Activated CD8-positive, alpha-beta memory T cell treated with anti-CD3 and anti-CD28 coated beads for 1 hour (primary cell): ENCODE measurements at places on chromosomes 2 and 18.

DNA sequence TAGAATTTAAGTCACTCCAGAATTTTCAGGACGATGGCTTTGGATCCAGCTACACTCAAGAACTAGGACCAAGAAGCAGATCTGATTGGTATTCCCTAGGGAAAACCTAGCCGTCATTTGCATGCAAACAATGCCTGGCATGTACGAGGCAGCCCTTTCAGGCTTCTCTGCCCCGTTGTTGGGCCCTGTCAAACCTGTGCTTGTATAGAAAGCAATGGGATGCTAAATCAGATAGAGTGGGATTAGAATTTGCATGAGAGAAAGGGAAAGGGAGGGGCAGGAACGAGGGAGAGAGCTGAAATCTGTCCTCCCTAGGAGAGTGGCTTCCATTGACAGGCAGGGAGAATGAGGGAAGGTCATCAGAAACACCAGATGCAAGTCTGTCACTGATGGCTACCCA, 28.6 kb downstream of the ARID5A start:
- no peak for DNase-seq

- DNase-seq = no peak
Measured at GRCh38 chr2:113282747-113283533, 4.2 kb upstream of the PAX8 start.

GRCh38 chr2:220151341-220151740, 523.9 kb downstream of the SLC4A3 start:
- no peak for DNase-seq

DNA sequence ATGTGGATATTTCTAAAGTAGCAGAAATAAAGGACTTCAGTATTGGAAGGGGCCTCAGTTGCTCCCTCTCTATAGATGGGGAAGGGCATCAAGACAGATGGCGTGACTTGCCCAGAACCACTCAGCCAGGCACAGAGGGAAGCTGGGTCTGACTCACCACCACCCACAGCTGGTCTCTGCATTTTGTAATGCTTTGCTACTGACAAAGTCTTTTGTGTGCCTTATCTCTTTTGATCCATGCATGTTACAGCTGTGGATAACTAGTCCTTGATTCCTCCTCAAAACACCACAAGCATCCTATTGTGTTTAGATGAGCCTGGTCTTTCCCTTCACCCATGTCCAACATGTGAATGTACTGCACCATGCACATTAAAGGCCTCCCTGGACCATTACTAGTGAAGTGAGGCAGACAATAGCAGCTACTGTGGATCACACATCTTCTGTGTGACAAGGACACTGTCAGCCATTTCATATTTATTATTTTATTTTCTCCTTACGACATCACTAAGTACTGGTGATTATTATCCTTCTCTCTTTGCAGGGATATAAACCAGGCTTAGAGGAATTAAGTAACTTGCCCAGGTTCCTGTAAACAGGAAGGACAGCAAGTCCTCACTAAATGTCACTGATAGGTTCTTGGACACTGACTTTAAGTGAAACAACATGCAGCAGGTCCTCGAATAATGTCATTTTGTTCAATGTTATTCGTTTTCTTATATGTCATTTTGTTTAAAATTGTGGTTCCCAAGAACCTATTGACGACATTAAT, 29.6 kb upstream of the IL37 start:
- no peak for DNase-seq

GRCh38 chr18:23302851-23303527, 150.1 kb upstream of the RIOK3 start:
- no peak for DNase-seq

DNA sequence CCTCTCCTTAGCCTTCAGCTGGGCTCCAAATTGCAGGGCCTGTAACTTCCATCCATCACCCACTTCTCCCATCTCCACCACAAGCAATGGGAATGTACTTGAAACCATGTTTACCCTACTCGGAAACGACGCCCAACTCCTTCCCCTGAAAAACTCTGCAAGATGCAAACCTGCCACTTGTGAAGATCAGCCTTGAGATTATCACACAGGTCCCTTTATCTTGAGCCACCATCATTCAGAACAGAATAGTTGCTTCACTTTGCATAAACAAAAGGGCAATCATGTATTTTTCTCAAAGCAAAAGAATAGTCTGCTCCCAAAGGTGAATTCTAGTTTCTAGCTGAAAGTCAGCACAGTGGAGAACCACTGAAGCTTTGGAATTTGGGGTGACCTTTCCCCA, 75.8 kb downstream of the TNFRSF11A start:
- DNase-seq = no peak

- no peak for DNase-seq
Measured at GRCh38 chr2:17634997-17635396, 94.5 kb downstream of the VSNL1 start.

DNA sequence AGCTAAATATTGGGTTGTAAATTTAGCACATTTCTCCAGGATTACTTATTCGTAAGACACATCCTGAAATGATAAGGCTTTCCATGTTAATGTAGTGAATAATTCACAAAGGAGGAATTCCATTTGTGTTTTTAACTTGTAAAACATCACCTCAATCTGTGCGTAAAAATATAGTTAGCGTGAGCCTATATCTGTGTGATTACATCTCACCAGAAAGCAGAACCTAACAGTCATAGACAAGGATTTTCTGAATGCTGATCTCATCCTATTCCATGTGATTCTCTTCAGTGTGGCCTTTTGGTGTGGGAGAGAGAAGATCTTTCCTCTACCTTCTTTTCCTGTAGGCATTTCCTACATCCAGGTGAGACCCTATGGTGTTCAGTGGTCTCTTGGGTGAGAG, 263.2 kb upstream of the RASGRP3 start:
- no peak for DNase-seq

DNA sequence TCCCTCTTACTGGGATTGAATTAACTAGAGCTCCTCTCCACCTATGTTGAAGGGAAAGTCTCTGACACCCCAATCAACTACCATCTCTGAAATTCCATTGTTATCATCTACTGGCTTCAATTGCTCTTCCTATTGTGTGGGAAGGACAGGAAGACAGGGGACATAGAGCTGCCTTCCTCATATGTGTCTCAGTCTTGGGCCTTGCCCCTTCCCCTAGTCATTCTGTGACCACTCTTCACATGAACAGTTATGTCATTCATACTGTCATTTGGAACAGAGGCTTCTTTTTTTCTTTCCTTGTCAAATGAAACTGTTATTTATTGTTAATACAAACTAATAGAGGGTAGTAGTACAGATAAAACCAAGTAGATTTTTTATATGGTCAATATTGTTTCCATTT, 69.6 kb upstream of the EMILIN2 start:
- DNase-seq = no peak

GRCh38 chr2:196289000-196289399, 117.6 kb upstream of the STK17B start:
- DNase-seq = no peak

GRCh38 chr2:239296020-239296932, 104.5 kb downstream of the HDAC4 start:
- no peak for DNase-seq

DNA sequence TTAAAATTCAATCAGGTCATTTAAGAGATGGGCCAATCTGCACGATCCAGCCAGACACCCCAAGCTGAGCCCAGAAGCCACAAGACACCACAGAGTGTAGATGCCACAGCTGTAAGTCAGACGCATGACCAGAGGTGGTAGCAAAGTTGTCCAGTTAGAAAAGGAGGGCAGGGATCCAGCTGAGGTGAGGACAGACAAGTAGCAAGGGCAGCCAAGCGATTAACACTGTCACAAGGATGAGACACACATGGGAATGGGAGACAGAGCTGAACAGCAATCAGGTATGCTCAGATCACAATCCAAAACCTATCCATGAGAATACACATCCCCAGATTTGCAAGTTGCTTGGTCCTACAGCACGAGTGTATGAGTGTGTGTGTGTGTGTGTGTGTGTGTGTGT, 143.4 kb upstream of the STK17B start:
- no peak for DNase-seq

- DNase-seq = no peak
Measured at GRCh38 chr2:26008851-26009566, 24.9 kb upstream of the RAB10 start.

DNA sequence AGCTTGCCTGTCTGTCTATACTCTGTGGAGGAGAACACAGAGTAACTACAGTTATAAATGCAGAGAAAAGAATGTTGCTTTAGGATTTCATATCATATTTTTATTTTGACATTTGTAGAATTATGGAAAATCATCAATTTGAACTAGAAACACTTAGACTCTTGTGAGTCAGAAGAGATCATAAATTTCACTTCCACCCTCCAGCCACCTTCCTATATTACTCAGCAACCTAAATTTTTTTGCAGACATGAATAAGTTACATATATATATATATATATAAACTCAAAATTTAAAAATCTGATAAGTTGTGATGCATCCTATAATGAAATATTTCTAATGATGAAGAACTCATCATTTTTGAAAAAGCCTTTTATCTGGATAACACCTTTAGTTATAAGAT, 172.3 kb downstream of the PIEZO2 start:
- no peak for DNase-seq

DNA sequence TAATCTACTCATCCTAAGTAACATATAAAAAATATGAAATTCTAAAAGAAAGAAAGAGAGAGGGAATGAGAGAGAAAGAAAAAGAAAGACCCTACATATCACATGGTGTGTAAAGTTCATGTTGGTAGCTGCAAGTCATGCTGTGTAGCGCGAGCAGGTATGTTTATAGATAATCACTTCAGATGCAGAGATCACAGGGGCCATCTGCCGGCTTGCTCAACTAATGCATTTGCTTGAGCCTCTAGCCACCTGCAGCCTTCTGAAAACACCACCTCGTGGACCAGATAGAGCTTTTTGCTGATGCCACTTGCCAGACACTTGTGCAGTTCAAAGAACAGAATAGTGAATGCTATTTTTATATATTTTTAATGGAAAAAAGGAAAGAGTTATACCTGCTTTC, 37.6 kb downstream of the CDH7 start:
- no peak for DNase-seq

- no peak for DNase-seq
Measured at GRCh38 chr2:159497256-159497655, 119.1 kb downstream of the BAZ2B start.

- no peak for DNase-seq
Measured at GRCh38 chr18:22345718-22346117, 72.0 kb downstream of the CTAGE1 start.

- DNase-seq = no peak
Measured at GRCh38 chr2:234940527-234940926, 11.3 kb upstream of the SH3BP4 start.

DNA sequence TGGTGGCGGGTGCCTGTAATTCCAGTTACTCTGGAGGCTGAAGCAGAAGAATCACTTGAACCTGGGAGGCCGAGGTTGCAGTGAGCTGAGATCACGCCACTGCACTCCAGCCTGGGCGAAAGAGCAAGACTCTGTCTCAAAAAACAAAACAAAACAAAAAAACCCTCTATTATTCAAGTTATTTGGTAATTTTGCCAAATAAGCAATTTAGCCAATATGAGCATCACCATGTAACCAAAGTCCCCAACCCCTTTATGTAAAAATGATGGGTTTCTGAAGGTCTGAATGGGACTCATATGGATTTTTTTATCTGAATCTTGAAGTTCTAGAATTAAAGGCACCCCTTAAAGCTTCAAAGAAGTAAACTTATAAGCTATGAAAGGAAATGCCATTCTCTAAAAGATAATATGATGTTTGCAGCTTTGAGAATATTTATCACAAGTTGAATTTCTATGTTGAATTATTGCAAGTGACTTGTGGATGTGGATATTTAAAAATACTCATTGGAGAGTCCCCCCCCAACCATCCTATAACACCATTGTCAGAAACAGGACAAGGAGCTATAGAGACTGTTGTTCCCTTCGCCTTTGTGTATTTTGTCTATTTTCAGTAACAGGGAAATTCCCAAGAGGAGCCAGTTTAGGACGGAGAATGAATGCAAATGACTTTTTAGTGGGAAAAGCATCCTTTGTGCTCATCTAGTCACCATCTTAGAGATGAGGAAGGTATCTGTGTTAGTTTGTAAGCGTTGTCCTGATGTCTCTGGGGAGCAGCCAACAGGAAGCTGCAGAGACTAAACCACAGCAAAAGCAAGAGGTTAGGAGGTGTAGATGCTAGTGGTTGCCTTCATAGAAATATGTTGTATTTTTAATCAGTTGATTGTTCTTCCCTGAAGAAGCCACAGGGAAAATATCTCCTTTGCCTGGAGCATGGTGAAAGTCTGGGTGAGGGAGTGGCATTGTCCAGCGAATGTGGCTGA, 68.3 kb downstream of the TET3 start:
- no peak for DNase-seq

DNA sequence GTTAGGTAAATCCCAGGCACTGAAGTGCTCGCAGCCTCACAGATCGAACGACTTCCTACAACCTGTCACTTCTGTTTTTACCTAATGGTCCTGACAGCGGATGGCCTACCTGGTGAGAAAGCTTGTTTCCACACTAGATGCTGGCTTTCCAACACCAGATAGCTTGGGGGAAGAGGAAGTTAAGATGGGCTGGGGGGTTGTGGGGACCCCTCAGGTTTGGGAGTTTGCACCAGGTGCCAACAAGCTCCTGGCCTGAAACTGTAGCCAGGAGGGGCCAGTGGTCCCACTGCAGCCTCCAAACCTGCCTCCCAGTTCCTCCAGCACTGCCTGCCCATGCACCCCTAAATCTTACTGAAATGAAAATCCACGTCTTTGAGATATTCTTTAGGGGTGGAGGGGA, 3.9 kb downstream of the TMEM185B start:
- DNase-seq = no peak

- no peak for DNase-seq
Measured at GRCh38 chr2:11121099-11121822, 34.0 kb upstream of the SLC66A3 start.

GRCh38 chr2:142868229-142868762, 9.2 kb upstream of the KYNU start:
- no peak for DNase-seq

GRCh38 chr2:13056259-13056843, 339.6 kb downstream of the TRIB2 start:
- DNase-seq = no peak

DNA sequence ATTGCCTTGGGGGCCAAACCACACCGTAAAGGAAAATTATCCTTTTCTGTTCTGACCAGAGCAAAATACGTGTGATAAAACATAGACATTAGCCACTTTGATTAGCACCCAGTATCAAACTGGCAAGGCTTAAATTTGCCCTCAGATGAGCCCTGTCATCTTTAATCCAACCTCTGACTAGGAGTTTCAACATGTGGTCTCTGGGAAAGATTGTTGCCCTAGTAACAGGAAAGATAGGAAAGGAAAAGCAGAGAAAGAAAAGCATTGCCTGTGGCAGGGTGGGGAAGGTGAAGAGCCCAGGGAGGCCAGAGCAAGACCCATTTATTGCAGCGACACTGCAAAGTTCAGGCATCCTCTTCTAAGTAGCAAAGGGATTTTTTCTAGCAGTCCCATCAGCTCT, 181.5 kb upstream of the SCN7A start:
- DNase-seq = no peak

DNA sequence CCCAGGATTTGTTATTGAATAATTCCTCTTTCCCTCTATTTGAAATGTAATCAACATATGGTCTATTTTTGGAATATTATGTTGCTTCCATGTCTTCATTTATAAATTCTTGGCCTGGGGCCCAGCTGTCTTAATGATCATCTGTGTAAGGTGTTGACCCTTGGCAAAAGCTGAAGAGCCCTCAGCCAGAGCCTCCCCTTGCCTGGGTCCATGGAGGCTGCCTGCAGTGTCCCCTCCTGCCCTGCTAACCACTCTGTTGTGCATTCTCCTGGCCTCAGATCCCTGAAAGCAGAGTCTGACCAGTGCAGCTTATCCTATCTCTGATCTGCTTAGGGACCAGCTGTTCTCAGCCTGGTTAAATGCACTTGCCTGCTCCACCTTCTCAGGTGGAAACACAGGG, 226.1 kb upstream of the APCDD1 start:
- no peak for DNase-seq

- no peak for DNase-seq
Measured at GRCh38 chr2:97704989-97705388, 8.4 kb upstream of the ZAP70 start.

- no peak for DNase-seq
Measured at GRCh38 chr18:9260388-9261380, 73.9 kb upstream of the TWSG1 start.
